Heart right ventricle (tissue), 16 donors: ENCODE measurements at places on chromosomes 5 and 9.

GRCh38 chr5:123039673-123040072 is 3.1 kb upstream of the PPIC start:
- DNase-seq = no peak

GRCh38 chr5:98307811-98308210 is 465.7 kb upstream of the RGMB start:
- DNase-seq = no peak

GRCh38 chr9:98570663-98571440 is 137.9 kb downstream of the GABBR2 start:
- DNase-seq = no peak

- peak; percentile 1 for DNase-seq
Measured at GRCh38 chr9:93677641-93678136, 101.3 kb downstream of the PHF2 start.

DNA sequence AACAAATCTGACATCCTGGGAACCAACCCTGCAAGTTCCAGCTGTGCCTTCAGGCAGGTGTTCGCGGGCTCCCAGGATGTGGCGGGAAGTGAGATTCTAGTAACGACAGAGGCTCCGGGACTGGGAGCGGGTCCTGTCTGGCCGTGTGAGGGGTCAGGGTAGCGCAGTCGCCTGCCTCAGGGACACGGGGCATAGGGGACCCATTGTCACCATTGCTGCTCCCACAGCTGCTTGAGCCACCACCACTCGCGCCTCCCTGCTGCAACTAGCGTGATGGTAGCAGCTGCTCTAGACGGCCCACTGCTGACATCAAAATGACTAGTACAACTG is 468.5 kb downstream of the CDH9 start:
- no peak for DNase-seq

- no peak for DNase-seq
Measured at GRCh38 chr9:27408482-27408881, 111.5 kb upstream of the EQTN start.

DNA sequence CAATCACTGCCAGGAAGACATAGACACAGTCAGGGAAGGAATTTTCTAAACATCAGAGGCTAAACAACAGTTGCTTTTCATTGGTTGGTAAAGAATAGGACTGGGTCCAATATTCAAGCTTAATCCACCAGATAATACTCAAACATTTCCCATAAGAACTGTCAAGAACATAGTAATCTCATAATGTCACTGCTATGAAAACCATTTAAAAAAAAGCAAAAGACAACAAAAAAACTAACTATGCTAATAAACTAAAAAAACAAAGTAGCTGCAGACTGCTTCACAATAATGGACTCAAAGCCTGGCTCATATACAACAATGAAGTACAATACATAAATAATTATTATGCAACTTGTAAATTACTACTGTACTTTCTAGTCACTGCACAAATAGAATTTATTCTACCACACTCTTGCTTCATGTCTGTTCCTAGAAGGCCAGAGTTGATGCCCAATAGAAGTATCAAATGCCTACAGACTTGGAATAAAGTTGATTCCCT is 148.7 kb downstream of the MLLT3 start:
- no peak for DNase-seq

GRCh38 chr9:120936764-120937122 is 10.1 kb upstream of the TRAF1 start:
- no peak for DNase-seq

DNA sequence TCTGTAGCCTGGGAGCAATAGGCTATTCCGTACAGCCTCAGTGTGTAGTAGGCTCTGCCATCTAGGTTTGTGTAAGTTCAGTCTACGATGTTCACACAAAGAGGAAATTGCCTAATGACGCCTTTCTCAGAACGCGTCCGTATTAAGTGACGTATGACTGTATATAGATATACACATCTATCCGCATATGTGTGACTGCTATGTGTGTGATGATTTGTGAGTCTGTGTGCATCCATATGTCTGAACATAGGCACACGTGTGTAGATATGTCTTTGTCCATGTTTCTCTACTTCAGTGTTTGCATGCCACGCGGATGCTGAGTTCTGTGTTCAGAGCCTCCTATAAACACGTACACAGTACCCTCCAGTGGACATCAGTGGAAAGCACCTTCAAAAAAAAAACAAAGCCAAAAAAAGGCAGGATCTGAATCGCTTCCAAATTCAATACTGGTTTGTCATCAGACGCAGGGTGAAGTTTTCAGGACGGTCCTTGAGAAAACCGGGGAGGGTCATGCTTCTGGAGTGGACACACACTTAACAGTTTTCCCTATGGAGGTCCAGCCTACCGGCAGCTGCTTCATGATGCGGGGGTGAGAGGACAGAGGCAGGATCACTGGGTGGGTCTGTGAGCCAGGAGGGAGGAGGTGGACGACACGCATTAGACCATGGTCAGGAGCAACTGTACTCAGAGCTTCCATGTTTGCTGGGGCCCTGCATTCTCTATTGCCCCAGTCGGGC is 29.5 kb upstream of the ALDH1B1 start:
- DNase-seq = peak; percentile 41

DNA sequence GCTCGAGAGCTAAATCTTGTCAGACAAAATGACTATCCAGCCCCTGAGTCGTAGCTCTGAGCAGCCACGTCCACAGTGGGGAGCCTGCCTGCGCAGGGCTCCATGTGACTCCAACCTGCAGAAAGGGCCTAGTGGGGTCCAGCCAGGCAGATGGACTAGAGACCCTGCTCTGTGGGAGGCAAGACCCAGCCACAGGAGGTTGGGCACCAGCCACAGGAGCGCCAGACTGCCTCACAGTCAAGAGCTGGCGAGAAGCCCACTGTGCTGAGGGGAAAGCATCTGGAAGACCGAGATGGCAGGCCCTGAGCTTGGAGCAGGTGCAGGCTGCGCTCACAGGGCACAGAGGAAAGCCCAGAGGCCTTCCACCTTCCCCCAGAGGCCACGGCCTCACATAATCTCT is 61.4 kb downstream of the C5orf15 start:
- peak; percentile 68 for DNase-seq

DNA sequence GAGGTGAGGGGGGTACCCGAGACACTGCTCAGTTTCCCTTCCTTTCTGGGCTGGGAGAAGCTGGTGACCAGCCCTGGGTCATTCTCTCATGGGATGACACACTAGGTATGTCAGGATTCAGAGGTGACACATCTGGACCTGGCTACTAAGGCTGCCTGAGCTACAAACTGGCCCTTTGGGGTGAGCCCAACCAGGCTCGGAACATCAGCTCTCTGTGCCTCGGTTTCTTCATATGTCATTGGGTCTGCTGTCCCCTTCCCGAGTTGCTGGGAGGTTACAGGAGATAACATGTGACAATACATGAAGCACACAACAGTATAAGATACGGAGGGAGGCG is 11.8 kb downstream of the CARD19 start:
- no peak for DNase-seq

GRCh38 chr9:26891726-26892125 is 876 bp downstream of the CAAP1 start:
- DNase-seq = no peak

DNA sequence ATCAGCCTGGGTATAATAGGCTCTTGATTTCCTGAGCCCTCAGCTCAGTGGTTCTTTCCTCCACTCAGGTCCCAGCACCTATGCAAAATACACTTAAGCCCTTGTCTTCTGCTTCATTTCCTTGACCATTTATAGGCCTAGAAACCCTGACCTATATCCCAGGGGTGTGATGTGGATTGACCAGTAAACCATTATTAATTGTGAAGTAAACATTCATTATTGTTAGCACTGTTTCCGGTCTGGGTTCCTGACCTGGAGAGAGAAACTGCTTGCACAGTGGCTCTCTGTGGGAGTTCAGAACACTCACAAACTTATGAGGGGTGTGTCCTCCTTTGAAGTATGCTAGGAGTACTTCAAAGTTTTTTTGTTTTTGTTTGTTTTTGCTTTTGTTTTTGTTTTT is 19.6 kb upstream of the TOMM5 start:
- DNase-seq = no peak

GRCh38 chr5:134086943-134087305 is 27.6 kb upstream of the TCF7 start:
- DNase-seq = no peak

GRCh38 chr5:149728303-149728702 is 1.8 kb upstream of the PPARGC1B start:
- no peak for DNase-seq

- no peak for DNase-seq
Measured at GRCh38 chr5:19044931-19045695, 942.9 kb downstream of the CDH18 start.

GRCh38 chr5:33475706-33476105 is 34.9 kb downstream of the TARS1 start:
- no peak for DNase-seq

DNA sequence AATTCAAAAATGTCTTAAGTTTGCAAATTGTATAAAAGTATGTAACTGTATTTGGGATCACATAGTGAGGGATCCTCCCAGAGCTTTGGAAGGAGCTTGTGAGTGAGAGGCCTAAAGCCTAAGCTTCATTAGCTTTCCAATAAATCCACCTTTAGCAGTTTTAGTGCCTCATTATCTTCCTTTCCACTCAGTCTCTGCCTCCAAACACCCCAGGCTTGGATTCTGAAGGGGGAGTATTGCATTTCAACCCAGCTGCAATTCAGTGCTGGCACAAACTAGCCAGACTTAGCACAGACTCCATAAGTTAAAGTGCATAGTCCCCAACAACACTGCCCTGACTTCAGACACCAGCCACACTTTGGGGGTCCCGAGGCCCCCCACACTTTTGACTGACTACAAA is 113.5 kb downstream of the SMARCA2 start:
- DNase-seq = no peak

GRCh38 chr5:31827867-31828266 is 188.9 kb downstream of the PDZD2 start:
- DNase-seq = no peak

DNA sequence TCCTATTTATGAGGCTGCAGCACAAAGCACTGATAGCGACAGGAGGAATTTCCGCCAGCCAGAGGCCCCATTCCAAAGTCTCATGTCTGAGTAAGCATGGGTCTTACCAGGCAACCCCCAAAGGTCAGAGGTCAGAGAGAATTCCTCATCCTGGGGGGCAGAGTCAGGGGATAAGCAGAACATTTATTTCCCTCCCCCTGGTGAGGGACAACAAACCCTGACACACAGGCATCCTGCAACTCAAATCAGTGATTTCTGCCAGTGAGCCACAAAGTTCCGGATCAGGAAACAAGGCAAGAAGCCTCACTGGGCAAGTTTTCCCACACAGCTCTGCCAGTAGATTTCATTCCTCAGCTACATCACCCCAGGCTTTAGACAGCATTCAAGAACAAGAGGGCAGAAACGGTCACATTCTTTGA is 37.0 kb downstream of the ADAMTS12 start:
- peak; percentile 7 for DNase-seq

DNA sequence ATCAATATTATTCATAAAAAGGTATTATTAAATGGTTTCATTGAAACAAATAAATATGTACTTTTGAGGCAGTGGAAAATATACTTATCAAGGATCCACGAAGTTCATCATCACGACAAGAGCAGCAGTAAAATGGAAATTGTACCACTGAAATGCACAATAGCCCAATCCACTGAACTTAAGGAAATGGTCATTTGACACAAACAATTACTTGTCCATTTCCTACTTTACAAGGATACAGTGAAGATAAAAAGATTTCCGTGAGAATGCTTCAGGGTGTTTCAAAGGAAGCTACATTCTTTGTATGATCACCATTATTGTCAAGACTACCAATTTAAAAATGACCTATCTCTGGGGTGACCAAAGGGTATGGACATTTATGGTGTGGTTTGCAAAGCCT is 210.3 kb downstream of the SYK start:
- DNase-seq = no peak

- no peak for DNase-seq
Measured at GRCh38 chr5:159273923-159274322, 10.8 kb downstream of the UBLCP1 start.

- DNase-seq = peak; percentile 76
Measured at GRCh38 chr5:78677777-78678668, 29.5 kb upstream of the LHFPL2 start.

- no peak for DNase-seq
Measured at GRCh38 chr9:26413611-26414010, 479.0 kb downstream of the CAAP1 start.

- no peak for DNase-seq
Measured at GRCh38 chr5:15929611-15930263, 249.9 kb downstream of the MARCHF11 start.

DNA sequence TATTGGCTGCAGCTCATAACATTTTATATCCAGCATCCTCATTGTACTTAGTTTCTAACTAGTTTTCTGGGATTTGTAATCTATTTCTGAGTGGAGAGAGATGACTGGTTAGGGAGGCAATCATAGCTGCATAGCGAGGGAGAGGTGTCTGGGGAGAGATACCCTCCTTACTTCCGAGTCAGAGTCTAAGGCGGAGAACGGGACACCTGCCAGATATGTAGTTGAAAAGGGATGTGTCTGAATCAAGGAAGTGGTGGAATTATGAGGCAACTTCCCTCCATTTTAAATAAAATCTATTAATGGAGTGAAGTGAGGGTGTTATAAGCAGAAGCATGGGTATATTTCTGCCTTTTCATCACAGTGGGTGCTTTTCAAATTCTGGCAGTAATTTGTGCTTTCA is 126.5 kb downstream of the MAST4 start:
- DNase-seq = no peak

DNA sequence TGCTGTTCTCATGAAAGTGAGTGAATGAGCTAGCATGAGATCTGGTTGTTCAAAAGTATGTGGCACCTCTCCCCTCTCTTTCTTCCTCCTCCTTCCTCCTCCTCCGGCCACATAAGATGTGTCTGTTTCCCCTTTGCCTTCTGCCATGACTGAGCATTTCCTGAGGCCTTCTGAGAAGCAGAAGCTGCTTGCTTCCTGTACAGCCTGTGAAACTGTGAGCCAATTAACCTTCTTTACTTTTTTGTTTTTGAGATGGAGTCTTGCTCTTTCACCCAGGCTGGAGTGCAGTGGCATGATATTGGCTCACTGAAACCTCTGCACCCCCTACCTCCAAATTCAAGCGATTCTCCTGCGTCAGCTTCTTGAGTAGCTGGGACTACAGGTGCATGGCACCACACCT is 6.1 kb downstream of the S100Z start:
- no peak for DNase-seq

GRCh38 chr9:111891910-111892499 is 4.6 kb upstream of the UGCG start:
- no peak for DNase-seq

GRCh38 chr5:58490402-58491050 is 709 bp upstream of the GAPT start:
- no peak for DNase-seq

GRCh38 chr9:89315482-89315881 is 2.8 kb upstream of the SECISBP2 start:
- no peak for DNase-seq

- no peak for DNase-seq
Measured at GRCh38 chr5:57783693-57784092, 301.1 kb upstream of the ACTBL2 start.

DNA sequence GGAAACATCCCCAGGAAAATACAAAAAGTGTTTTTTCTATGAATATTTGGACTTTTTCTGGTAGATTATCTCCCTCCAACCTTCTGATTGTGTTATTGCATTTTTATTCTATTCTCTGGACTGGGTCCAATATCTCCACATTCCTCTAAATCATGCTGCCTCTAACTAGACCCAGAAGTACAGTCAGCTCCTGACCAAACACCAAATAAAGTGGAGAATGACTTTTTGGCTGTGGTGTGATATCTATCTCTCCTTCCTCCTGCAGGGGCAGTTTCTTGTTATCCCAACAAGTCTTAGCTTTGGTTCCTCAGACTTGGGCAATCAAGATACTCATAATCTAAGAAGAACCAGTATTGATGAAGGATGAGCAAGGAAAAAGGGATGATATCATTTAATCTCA is 3.2 kb upstream of the RAI14 start:
- no peak for DNase-seq

- DNase-seq = no peak
Measured at GRCh38 chr5:138699482-138699881, 53.7 kb upstream of the CTNNA1 start.
